SK-MEL-5 (cell line): ENCODE measurements at places on chromosomes 5 and 9.

GRCh38 chr5:15787681-15788080 is 287.7 kb downstream of the FBXL7 start:
- no peak for DNase-seq

DNA sequence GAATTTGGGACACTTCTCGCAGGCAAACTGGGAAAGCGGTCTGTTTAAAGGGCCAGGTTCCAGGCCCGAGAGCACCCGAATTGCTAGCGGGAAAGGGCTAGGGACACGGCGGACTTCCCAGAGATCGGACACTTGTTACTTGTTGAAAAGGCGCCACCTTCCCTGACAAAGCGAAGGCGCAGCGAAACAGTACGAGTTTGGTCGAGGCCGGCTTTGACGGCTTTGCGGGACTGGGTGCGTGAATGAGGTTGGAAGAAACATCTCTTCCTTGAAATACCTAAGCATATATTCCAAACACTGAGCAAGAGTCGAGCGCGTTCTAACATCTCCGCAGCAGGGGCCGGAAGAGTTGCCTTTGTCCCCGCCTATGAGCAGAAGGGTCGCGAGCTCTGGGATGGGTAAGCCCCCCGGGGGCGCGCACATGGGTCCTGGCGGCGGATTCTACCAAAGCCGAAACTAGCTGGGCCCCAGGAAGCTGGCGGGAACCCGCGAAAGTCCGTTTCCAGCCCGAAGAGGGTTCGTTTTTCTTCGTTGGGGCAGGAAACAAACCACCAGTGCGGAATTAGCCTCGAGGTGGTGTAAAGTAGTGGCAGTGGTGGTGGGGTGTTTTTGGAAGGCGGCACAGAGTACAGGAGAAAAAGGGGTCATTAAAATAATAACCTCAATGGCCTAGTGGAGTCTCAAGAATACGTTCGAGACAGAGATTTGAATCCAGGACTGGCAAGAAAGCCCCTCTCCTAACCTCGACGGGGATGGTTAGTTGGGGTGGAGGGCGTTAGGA is 1.5 kb downstream of the GDNF start:
- no peak for DNase-seq

DNA sequence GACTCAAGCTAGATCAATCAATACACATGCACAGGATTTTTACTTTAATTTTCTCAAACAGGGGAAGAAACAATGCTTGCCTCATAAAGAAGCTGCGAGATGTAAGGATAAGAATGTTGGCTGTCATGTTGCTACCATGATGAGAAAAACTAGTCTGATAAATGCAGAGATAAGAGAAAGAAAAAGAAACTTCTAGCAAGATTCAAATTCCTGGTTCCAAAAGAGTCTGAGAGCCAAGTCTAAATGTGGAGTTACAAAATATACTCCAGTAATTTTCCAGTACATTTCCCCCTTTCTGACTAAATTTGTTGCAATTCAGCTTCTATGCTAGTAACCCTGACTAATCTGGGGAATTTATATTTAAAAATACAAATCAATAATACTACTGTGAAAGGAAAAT is 10.4 kb upstream of the ANXA1 start:
- no peak for DNase-seq

- no peak for DNase-seq
Observed at GRCh38 chr5:4405614-4406219, 734.4 kb upstream of the ADAMTS16 start.

GRCh38 chr5:54180630-54181031 is 129.7 kb downstream of the ARL15 start:
- no peak for DNase-seq

- DNase-seq, result no peak
Observed at GRCh38 chr9:127682351-127683136, 24.2 kb upstream of the CFAP157 start.
